NCI-H524 (cell line): ENCODE measurements at places on chromosomes 16 and 17.

DNA sequence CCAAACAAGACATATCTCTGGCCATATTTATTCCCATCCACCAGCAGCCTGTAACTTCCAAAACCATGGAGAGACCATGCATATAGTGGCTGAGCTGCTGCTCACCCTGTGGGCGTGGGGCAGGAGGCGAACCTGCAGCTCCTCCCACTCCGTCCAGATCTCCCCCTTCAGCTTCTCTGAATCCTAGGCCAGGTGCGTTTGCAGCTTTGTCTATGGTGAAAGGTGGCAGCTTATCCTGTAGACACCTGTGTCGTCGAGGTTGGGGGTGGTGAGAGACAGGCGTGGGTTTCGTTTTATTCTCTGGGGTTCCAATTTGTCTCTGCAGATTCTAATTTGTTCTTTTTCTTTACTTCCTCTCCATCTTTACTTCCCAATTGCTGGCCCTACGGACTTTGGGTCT lies 9.7 kb upstream of the ANKS4B start:
- DNase-seq = no peak

- no peak for DNase-seq
These were observed 171.6 kb downstream of the CDH11 start for GRCh38 chr16:64950262-64950661.

- DNase-seq = no peak
These were observed 85.1 kb downstream of the LITAF start for GRCh38 chr16:11501632-11502031.

GRCh38 chr16:3780570-3780969 lies 63.2 kb upstream of the TRAP1 start:
- no peak for DNase-seq

- no peak for DNase-seq
These were observed 59.4 kb upstream of the HS3ST2 start for GRCh38 chr16:22754577-22754976.

GRCh38 chr16:11162586-11163268 lies 93.3 kb downstream of the SOCS1 start:
- DNase-seq = peak; percentile 73

- peak; percentile 68 for DNase-seq
These were observed 54.2 kb downstream of the SREBF1 start for GRCh38 chr17:17782523-17783115.

GRCh38 chr17:65457183-65457582 lies 104.3 kb downstream of the AXIN2 start:
- no peak for DNase-seq

DNA sequence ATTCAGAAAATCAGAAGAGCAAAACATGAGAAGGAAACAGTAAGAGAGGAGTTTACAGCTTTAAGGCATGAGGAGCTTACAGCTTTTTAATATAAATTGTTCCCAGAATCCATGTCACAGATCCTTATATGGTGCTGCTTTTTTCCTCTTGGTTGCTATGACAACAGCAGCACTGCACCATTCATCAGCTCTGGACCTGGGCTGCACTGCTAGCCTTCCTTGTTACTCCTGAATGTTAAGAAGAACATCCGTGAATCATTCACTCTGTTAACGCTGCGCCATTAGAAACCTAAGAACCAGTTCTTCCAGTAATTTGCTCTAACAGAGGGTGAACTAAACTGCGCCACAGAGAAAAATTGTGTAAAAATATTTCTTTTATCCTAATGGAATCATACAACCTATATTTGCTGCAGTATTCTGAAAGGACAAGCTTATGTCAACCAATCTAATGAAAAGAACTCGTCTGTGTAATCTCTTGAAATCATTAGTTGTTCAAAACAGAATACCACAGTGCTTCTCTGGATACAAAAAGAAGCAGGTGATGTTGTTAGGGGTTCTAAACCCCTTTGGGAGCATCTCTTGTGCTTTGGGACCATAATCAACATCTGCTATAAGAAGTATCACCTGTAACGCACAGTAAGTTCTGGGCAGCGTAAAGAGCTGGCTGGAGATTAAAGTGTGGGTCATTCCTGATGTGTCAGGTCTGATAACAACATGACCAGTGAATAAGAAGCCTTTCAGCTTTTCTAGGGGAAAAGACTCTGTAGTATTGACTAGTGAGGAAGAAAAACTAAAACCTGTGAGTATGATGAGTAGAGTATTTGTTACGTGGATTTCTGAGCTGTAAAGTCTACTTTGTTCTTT lies 151.2 kb downstream of the TANC2 start:
- peak; percentile 47 for DNase-seq

DNA sequence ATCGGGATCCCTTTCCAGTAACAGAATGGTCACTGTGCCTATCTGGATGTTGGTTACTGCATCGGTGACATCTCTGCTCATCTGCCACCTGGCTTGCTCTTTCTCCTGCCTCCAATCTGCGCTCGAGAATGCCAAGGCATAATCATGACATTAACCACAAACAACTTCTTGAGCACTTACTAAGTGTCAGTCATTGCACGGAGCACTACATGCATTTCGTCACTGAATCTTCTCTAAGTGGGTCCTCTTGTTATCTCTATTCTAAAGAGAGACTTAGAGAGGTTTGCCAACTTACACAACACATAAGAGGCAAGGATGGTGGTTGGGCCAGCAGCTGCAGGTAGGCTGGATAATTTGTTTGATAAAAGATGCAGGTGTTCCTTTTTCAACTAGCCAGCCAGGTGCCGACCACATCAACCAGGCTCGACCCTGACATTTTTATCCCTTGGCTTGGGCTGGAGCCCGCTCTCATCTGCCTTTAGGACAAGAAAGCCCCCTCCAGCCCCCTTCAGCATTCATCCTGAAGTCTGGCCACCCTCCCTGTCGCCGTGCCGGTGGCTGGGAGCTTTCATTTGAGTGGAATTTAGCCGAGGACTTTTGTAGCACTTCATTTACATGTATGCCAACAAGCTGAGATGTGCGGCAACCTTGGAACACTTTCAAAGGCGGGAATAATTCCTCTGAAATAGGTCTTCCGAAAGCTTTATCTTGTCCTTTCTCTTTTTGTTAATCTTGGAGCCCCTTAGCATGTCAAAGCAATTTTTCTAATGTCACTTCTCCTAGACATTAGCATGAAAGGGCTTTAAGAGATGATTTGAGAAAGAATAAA lies 89.3 kb upstream of the NKD1 start:
- DNase-seq = no peak

DNA sequence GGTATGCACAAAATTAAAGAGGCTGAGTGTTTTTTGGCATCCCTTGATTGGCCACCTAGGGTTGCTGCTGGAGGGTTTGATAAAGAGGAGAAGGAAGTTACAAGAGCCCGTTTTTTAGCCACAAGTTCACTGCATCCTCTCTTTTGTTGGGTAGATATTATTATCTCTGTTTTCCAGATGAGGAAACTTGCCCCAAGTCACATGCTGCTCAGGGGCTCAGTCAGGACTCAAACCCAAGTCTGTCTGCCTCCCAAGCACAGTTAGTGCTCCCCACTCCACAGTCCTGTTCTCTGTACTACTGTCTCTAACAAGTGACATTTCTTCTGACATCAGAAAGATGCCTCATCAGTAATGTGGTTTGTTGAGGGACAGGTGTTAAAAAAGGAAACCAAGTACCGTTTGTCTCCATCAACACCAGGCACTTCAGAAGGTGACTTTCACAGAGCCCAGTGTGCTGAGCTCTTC lies 1.4 kb downstream of the NT5M start:
- no peak for DNase-seq

- no peak for DNase-seq
These were observed 4.0 kb downstream of the PRKCA start for GRCh38 chr17:66306446-66306845.

- DNase-seq = no peak
These were observed 616.9 kb upstream of the SOX9 start for GRCh38 chr17:71503710-71504465.

DNA sequence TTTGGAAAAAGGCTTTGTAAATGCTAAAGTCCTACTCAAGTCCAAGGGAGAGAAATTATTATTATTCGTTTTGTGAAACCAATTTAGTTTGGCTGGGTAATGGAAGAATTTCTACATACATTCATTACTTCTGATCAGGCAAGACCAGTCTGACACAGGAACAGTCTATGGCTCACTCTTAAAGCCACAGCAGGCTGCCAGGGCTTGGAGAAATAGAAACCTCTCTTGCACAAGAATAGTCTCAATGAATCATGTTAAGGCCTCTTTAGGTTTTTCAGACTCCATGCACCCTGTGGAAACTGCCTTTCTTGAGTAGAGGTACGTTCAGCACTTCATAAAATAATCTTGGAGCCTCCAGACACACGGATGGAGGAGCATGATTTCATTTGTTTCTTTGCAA lies 167.7 kb downstream of the IRX3 start:
- DNase-seq = no peak

DNA sequence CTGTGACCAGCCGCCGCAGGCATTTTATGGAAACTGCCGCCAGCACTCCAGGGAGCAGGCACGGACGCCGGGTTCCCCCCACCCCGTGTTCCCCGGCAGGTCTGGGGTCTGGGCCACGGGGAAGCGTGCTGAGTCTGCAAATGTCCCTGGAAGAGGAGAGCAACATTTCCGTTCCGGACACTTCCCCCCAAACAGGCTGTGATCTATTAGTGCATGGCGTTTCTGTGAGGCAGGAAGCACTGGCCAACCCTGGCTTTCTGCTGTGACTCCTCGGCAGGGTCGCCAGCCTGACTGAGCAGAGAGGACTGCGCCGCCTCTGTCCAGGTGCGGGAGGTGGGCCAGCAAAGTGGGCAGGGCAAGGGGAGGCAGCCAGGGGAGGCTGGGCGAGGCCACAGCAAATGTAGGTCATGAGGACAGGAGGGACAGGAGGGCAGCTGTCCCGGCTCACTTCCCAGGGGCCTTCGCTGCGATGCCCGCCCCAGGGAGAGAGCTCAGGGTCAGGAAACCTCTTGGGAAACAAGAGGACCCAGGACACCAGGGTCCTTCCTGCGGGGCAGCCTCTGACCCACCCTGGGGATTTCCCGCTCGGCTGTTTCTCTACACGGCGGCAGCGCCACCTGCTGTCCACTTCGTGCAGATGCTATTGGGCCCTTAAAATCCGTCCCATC lies 9.5 kb downstream of the FOXF1 start:
- DNase-seq = peak; percentile 66

DNA sequence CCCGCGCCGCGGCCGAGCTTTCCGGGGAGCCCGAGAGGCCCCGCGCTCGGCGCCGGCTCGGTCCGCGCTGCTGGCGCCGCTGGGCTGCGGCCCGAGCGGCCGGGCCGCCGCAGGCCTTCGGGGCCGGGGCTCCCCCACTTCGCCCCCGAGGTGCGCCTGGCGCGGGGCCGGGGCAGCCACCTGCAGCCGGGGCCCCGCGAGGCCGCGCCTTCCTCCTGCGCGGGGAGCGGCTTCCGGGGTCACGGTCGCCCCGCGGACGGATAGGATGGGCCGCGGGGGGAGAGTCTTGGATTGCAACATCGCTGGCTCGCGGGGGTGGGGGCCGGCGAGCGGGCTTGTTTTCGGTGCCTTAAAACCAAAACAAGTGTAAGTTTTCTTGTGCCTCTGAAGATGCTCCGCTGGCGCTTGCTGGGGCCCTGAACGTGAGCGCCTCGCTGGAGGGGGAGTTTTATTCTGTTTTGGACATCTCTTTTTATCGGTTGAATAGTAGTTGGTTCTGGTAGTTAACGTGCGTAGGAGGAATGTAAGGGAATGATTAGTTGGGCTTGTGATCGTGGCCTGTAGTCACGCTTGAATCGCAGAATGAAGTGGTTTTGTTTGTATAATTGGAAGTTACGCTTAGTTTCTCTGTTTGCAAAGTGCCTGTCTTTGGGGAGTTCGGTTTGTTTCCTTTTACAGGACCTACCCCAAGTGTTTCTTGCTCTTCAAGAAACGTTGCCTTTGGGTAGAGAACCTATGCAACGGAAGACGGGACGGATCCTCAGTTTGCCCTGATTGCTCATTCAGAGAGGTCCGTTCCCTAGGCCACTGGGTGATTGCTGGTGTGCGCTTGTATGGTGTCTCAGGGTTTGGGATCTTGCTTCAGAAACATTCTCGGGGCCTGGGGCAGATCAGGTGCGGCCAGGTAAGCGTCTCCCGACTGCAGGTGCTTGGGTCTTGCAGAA lies 724 bp downstream of the UBE2I start:
- no peak for DNase-seq

- DNase-seq = no peak
These were observed 50.0 kb upstream of the CAPN15 start for GRCh38 chr16:477301-478157.

GRCh38 chr17:63973930-63974593 lies 1.3 kb upstream of the SCN4A start:
- no peak for DNase-seq

- DNase-seq = no peak
These were observed 520.5 kb downstream of the CDH13 start for GRCh38 chr16:83147244-83147643.

GRCh38 chr17:42991471-42991870 lies 6.7 kb upstream of the RPL27 start:
- no peak for DNase-seq

- DNase-seq = no peak
These were observed 28.9 kb downstream of the WFDC1 start for GRCh38 chr16:84323606-84324005.

DNA sequence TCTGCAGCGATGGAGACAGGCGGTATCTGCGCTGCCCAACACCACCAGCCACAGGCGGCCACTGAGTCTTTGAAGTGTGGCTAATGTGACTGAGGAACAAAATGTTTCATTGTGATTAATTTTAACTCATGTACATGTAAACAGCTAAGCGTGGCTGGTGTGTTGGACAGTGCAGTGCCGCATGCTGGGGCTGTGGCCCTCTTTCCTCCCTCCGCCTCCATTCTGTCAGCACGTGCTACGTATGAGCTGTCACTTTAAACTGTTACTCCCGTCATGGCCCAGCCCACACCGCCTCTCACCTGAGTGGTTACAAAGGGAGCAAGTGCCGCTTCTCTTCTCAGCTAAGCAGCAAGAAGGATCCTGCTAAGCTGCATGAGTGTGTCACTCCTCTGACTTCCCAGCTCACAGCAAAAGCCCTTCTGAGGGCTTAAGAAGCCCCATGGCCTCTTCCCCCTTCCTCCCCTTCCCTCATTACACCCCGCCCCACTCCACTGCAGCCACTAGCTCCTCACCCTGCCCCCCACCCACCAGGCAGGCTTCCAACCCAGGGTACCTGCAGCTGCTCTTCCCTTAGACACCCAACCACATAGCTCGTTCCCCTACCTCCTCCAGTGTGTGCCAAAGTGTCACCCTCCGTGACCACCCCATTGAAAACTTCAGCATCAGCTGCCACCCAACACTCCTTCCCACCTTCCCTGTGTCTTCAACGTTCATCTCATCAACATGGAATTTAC lies 15.0 kb downstream of the HASPIN start:
- no peak for DNase-seq

- DNase-seq = peak; percentile 93
These were observed 40.2 kb downstream of the KSR1 start for GRCh38 chr17:27496437-27496943.

GRCh38 chr16:88650749-88651275 lies at the start of gene CYBA:
CYBA (minus strand) TSS chr16:88651053; CDS start chr16:88651013, 40 bp downstream.
- DNase-seq = no peak
